ENCODE measurements at places on chromosomes 1 and 21. TPM values are rescaled to one million over a fixed set of nuclear protein-coding genes. Genes with fewer than 3 reads are reported as not detected.

NBPF15 gene
- polyA plus RNA-seq: 72.9 TPM

SPRR2A gene
- not detected for polyA plus RNA-seq

FAM167B gene
- 1.8 TPM for polyA plus RNA-seq

- H3K36me3 ChIP-seq: no peaks in the 10 kb centered on the region
- no peak overlapping the region for H3K4me3 ChIP-seq
- H3K4me1 ChIP-seq: peaks cover 27% of the 10 kb centered on the region
Observed at GRCh38 chr1:151718011-151718431, 1.4 kb upstream of the CELF3 start.

DNA sequence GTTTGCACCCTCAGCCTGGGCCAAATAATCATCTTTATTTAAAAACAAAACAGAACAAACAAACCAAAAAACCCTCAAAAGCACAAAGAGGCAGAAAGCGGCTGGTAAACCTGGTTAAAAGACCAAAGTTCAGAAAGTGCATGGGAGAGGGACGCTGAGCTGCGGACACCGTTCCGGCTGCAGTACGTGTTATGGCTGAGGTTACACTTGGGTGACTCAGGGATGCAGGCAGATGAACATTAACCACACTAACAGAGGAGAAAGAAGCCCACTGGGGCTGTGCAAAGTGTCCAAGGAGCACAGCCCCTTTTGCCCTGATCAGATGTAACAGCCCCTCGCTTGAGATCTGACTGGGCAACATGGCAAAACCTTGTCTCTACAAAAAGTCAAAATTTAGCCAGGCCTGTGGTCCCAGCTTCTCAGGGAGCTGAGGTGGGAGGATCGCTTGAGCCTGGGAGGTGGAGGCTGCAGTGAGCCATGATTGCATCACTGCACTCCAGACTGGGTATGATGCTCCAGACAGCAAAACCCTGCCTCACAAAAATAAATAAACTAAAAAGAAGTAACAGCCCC is 28.3 kb downstream of the GPR157 start:
- peaks cover 8% of the 10 kb centered on the region for H3K36me3 ChIP-seq
- DNase-seq: no peak
- no peak overlapping the region for H3K27ac ChIP-seq
- H3K4me3 ChIP-seq: no peak overlapping the region

GRCh38 chr1:168734946-168735345 is 5.9 kb upstream of the DPT start:
- no peaks in the 10 kb centered on the region for H3K36me3 ChIP-seq
- H3K4me3 ChIP-seq: no peak overlapping the region
- no peak for DNase-seq

DNA sequence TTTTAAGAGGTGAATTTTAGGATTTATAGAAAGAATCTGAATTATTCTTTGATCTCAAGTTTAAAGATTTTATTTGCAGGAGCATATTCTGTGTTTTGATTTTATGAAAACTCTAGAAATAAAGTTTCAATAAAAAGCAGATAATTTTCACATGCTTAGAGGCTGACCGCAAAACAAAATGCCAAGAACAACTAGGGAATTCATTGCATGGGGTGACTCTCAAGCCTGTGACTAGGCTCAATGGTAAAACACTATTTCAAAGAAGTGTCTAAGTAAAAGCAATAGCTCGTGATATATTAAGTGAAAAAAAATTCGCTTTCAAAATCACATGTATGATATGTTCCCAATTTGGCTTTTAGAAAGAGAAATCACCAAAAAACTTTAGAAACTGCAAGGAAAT is 49.6 kb downstream of the RPL5 start:
- DNase-seq: no peak

DNA sequence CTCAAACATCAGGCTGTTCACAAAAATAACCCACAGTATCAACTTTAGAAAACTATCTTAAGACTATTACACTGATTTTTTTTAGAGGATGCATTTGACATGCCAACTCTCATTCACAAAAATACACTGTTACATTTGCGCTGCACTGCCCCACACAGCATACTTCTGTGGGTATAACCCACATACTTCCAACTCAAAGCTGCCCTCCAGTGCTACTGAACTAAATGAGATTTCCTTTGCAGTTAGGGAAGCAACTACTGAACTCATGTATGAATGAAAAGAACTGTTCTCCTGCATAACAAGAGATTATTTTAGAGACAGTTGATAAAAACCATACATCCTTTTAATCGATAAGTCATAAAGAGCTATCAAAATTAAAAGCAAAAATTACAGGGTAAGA is 25.8 kb upstream of the GADD45A start:
- no peak overlapping the region for H3K27ac ChIP-seq
- DNase-seq: no peak
- no peaks in the 10 kb centered on the region for H3K4me1 ChIP-seq
- no peak overlapping the region for H3K4me3 ChIP-seq
- H3K27me3 ChIP-seq: no peaks in the 10 kb centered on the region

- no peak overlapping the region for H3K27ac ChIP-seq
- H3K4me1 ChIP-seq: no peaks in the 10 kb centered on the region
- DNase-seq: no peak
- H3K36me3 ChIP-seq: no peaks in the 10 kb centered on the region
- no peak overlapping the region for H3K4me3 ChIP-seq
- H3K27me3 ChIP-seq: no peaks in the 10 kb centered on the region
Observed at GRCh38 chr1:230839173-230839572, 29.1 kb downstream of the C1orf198 start.

GRCh38 chr1:248871837-248872401 is 13.0 kb upstream of the ZNF692 start:
- peaks cover 23% of the 10 kb centered on the region for H3K4me1 ChIP-seq
- H3K27me3 ChIP-seq: no peaks in the 10 kb centered on the region
- DNase-seq: no peak
- no peaks in the 10 kb centered on the region for H3K36me3 ChIP-seq
- H3K27ac ChIP-seq: no peak overlapping the region
- no peak overlapping the region for H3K4me3 ChIP-seq

GRCh38 chr1:227335242-227336020 is 17.1 kb upstream of the CDC42BPA start:
- H3K36me3 ChIP-seq: no peaks in the 10 kb centered on the region
- DNase-seq: no peak
- no peaks in the 10 kb centered on the region for H3K4me1 ChIP-seq
- no peak overlapping the region for H3K27ac ChIP-seq

IQCC gene
- 2.0 TPM for polyA plus RNA-seq

- no peaks in the 10 kb centered on the region for H3K4me1 ChIP-seq
- H3K27ac ChIP-seq: no peak overlapping the region
- H3K4me3 ChIP-seq: no peak overlapping the region
- peaks cover 3% of the 10 kb centered on the region for H3K36me3 ChIP-seq
- no peak for DNase-seq
Observed at GRCh38 chr1:246607462-246607861, 41.2 kb downstream of the CNST start.

DNA sequence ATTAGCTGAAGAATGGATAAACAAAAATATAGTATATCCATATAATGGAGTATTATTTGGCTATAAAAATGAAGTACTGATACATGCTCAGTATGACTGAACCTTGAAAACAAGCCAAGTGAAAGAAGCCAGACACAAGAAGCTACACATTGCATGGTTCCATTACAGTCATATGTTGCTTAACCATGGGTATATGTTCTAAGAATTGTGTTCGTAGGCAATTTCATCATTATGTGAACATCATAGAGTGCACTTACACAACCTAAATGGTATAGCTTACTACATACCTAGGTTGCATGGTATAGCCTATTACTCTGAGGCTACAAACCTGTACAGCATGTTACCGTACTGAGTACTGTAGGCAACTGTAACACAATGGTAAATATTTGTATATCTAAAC is 28.6 kb upstream of the FCAMR start:
- H3K4me1 ChIP-seq: no peaks in the 10 kb centered on the region
- DNase-seq: no peak
- no peaks in the 10 kb centered on the region for H3K27me3 ChIP-seq
- no peak overlapping the region for H3K27ac ChIP-seq
- H3K36me3 ChIP-seq: no peaks in the 10 kb centered on the region
- H3K4me3 ChIP-seq: no peak overlapping the region

- no peak overlapping the region for H3K27ac ChIP-seq
- H3K27me3 ChIP-seq: no peaks in the 10 kb centered on the region
- no peaks in the 10 kb centered on the region for H3K4me1 ChIP-seq
- no peak overlapping the region for H3K4me3 ChIP-seq
- no peak for DNase-seq
Observed at GRCh38 chr1:101344745-101345144, 107.9 kb downstream of the S1PR1 start.

DNA sequence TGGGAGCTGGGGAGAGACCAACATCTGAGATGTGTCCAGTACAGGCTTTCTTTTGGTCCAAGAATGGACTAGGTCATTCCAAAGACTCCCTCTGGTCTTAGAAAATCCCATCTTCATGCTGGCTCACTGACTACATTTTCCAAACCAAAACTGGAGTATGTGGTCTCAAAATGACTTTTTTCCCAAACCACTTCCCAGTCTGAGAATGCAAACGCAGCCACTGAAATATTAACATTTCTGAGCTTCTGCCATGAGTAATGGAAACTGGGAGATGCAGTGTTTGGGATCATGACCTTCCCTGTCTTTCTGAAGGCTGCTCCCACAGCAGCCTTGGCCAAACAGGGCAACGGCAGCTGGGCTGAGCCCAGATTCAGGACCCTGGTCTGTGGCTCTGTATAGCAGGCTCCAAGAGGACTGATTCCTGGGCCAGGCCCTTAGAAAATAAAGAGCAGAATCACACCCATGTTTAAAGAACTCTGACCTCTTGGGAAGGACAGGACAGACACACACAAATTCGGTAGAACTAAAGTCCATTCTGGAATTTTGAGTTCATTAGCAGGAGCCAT is 62.1 kb upstream of the CNTN2 start:
- H3K4me3 ChIP-seq: no peak overlapping the region
- peaks cover 26% of the 10 kb centered on the region for H3K4me1 ChIP-seq
- no peak for DNase-seq
- H3K27me3 ChIP-seq: no peaks in the 10 kb centered on the region
- H3K27ac ChIP-seq: no peak overlapping the region
- no peaks in the 10 kb centered on the region for H3K36me3 ChIP-seq

DNA sequence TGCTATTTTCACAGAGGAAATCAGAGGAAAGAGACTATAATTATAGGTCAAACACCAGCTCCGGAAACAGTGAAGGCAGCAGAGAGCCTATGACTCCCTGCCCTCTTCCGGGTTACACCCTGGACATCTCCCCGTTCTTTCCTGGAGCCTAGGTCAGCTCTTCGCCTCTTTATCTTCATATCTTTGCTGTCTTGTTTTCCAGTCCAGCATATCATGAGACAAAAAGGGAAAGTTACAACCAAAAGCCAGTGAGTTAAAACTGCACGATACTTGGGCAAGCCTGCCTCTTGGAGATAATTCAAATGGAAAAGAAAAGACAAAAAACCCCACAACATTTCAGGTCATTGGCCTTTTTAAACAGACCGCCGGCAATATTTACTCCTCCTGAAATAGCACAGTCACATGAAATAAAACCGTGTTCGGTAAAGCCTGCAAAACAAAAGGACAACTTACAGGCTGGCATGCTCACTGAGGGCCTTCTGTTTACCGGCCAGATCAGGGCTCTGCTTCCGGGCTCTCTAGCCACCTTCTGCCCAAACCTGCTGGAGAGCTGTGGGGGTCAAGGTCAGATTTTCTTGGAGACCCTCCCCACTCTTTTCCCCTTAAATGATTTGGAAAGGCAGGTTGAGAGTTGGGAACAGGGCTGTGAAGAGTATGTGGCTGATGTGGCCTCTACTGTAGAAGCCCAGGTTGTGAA is 42.8 kb upstream of the PPP2R5A start:
- DNase-seq: no peak
- no peaks in the 10 kb centered on the region for H3K4me1 ChIP-seq
- no peaks in the 10 kb centered on the region for H3K27me3 ChIP-seq
- H3K4me3 ChIP-seq: no peak overlapping the region
- H3K36me3 ChIP-seq: no peaks in the 10 kb centered on the region
